ENCODE measurements at places on chromosomes 7 and 10. TPM values are rescaled to one million over a fixed set of nuclear protein-coding genes. Genes with fewer than 3 reads are reported as not detected.

Gene LEP
- not detected for total RNA-seq

- no peaks in the 10 kb centered on the region for H3K4me1 ChIP-seq
- no peak overlapping the region for H3K27ac ChIP-seq
- no peaks in the 10 kb centered on the region for H3K27me3 ChIP-seq
- peaks cover 3% of the 10 kb centered on the region for H3K36me3 ChIP-seq
These were observed 23.4 kb downstream of the ARHGEF5 start for GRCh38 chr7:144378651-144379050.

DNA sequence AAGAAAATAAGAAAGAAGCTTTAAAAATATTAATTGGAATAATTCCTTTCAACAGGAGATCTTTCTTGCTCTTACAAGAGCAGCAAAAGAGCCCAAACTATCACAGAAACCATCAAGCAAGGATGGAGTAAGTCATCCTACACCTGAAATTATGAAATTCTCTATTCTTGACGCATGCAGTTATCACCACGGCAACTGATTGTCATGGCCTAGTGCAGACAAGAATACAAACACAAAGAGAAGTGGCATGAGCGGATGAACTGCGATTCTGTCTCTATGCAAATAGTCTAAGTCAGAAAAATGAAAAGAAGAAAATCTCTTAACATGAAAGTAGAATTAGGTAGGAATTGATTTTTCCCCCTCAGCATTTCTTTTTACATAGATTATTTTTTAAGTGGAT lies 54.8 kb upstream of the SLC35B4 start:
- no peak overlapping the region for H3K27ac ChIP-seq
- no peak for DNase-seq
- H3K4me1 ChIP-seq: no peaks in the 10 kb centered on the region
- H3K4me3 ChIP-seq: no peak overlapping the region
- H3K27me3 ChIP-seq: no peaks in the 10 kb centered on the region
- H3K36me3 ChIP-seq: no peaks in the 10 kb centered on the region

DNA sequence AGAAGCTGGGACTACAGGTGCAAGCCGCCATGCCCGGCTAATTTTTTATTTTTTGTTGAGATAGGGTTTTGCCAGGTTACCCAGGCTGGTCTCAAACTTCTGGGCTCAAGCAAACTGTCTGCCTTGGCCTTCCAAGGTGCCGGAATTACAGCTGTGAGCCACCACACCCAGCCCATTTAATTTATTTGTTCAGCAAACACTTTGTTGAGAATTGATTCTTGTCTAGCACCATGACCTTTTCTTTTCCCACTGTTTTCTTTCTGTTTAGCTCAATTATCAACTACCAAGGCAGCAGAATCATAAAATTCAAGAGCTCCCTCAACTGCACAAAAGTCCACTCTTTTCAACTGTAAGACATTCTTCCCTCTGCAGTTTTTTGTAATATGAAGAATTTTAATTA lies 47.8 kb upstream of the PARD3 start:
- no peaks in the 10 kb centered on the region for H3K27me3 ChIP-seq

- no peak overlapping the region for H3K27ac ChIP-seq
- DNase-seq: no peak
- no peaks in the 10 kb centered on the region for H3K4me1 ChIP-seq
- H3K27me3 ChIP-seq: no peaks in the 10 kb centered on the region
These were observed 129.4 kb downstream of the DNAJB6 start for GRCh38 chr7:157465891-157466866.
